ENCODE measurements at places on chromosomes 6 and 20. TPM values are rescaled to one million over a fixed set of nuclear protein-coding genes. Genes with fewer than 3 reads are reported as not detected.

DNA sequence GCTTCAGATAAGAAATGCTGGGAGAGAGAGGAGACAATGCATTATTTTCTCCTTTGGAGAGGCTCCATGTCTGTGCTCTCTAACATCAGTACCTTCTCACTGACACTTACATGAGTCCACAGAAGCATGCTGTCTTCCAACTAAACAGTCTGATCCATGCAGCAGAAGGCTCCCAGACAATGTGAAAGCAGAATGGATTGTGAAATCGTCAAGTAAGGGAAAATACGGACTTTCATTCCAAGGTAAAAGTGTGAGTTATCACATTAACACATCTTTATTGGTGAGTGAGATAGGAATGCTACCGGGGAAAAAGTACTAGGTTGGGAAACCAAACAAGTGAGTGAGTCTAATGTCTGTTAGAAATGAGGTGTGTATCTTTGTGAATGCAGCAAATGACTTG lies 167.6 kb upstream of the KCNK16 start:
- H3K4me3 ChIP-seq: no peak overlapping the region
- H3K27ac ChIP-seq: no peak overlapping the region
- H3K27me3 ChIP-seq: peaks cover 60% of the 10 kb centered on the region
- no peaks in the 10 kb centered on the region for H3K36me3 ChIP-seq

GRCh38 chr6:20909621-20910020 lies 375.4 kb downstream of the CDKAL1 start:
- H3K4me3 ChIP-seq: no peak overlapping the region
- no peaks in the 10 kb centered on the region for H3K27me3 ChIP-seq
- H3K36me3 ChIP-seq: no peaks in the 10 kb centered on the region

- H3K27ac ChIP-seq: no peak overlapping the region
- DNase-seq: no peak
- H3K27me3 ChIP-seq: no peaks in the 10 kb centered on the region
- no peak overlapping the region for H3K4me3 ChIP-seq
- H3K4me1 ChIP-seq: peaks cover 9% of the 10 kb centered on the region
Observed at GRCh38 chr6:169075915-169076654, 177.6 kb downstream of the THBS2 start.

DNA sequence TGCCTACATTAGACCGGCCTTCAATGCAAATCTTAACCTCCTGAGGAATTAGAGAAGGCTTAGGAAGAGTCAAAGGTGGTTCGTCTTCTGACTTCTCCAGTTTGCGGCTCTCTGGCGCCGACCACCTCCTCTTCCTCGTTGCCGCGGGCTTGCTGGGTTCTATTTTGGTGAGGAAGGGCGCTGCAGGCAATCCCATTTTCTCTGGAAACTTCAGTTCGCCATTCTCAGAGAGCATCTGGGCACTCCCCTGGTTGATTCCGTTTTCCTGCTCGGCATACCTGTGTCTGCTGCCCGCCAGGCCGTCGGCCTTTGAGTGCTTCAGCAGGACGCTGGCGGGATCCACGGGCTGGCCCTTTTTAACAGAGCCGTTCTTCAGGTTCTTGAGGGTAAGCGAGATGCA lies 67.9 kb downstream of the GMPR start:
- no peak overlapping the region for H3K27ac ChIP-seq
- no peaks in the 10 kb centered on the region for H3K27me3 ChIP-seq
- H3K4me3 ChIP-seq: no peak overlapping the region
- H3K36me3 ChIP-seq: no peaks in the 10 kb centered on the region

GRCh38 chr20:57212534-57213276 lies 53.7 kb downstream of the BMP7 start:
- H3K36me3 ChIP-seq: peaks cover 7% of the 10 kb centered on the region
- H3K4me3 ChIP-seq: peak overlapping the region; percentile 1
- peaks cover 14% of the 10 kb centered on the region for H3K27me3 ChIP-seq
- H3K4me1 ChIP-seq: peaks cover 32% of the 10 kb centered on the region
- H3K27ac ChIP-seq: no peak overlapping the region

- peaks cover 8% of the 10 kb centered on the region for H3K36me3 ChIP-seq
- no peak overlapping the region for H3K27ac ChIP-seq
- H3K4me3 ChIP-seq: no peak overlapping the region
- peaks cover 3% of the 10 kb centered on the region for H3K4me1 ChIP-seq
- H3K27me3 ChIP-seq: no peaks in the 10 kb centered on the region
Observed at GRCh38 chr20:16576219-16576618, 3.0 kb upstream of the KIF16B start.

- no peak overlapping the region for H3K4me3 ChIP-seq
- H3K36me3 ChIP-seq: no peaks in the 10 kb centered on the region
- H3K27ac ChIP-seq: no peak overlapping the region
- DNase-seq: no peak
- no peaks in the 10 kb centered on the region for H3K4me1 ChIP-seq
Observed at GRCh38 chr6:109720311-109720710, 29.2 kb downstream of the FIG4 start.

DNA sequence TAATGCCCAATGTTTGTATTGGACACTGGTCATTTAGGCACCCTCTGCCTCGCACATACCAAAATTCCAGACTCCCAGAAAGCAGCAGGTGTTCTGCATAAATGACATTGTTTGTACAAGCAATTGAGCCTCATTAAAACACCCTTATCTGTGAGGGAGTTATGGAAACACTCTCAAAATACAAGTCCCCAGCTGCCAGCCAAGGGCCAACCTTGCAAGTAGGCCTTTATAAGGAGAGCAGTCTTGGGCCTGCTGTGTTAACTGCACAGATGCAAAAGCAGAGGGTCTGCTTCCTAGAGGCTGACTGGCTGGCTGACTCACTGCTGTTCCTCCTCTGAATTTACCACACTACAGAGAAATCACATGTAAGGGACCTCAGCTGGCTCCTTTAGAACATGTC lies 150.4 kb upstream of the HMGN3 start:
- H3K4me3 ChIP-seq: no peak overlapping the region
- H3K27me3 ChIP-seq: no peaks in the 10 kb centered on the region
- no peak for DNase-seq
- peaks cover 15% of the 10 kb centered on the region for H3K4me1 ChIP-seq

DNA sequence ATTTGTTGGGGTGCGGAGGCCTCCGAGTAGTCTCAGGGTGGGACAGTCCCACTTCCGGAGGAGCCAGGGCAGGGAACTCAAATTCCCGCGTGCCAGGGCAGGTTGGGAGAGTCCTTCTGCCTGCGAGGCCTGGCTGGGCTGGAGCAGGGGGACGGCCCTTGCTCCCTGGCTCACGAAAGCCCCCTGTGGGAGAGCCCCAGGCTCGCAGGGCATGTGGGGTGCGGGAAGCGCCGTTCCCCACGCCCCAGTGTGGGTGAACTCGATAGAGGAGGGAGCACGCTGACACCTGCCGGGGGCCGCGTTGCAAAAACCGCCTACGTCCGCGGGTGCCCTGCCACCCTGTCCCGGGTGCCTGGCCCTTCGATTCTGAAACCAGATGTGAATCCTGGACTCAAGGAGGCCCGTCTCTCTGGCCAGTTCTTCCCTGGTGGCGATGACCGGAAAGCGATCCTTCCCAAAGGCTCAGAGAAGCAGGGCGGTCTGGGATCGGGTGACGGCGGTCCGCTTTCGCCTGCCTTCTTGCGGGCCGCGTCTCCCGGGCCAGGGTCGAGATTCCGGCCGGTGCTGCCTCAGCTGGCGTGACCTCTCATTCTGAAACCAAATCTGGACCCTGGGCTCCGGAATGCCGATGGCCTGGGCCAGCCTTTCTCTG lies 1846.5 kb upstream of the DEFB115 start:
- DNase-seq: no peak
- H3K27ac ChIP-seq: no peak overlapping the region

GRCh38 chr20:23393996-23394775 lies 27.1 kb downstream of the NAPB start:
- no peaks in the 10 kb centered on the region for H3K27me3 ChIP-seq
- no peak for DNase-seq
- no peaks in the 10 kb centered on the region for H3K36me3 ChIP-seq
- no peak overlapping the region for H3K27ac ChIP-seq
- H3K4me1 ChIP-seq: no peaks in the 10 kb centered on the region

- H3K27ac ChIP-seq: no peak overlapping the region
- no peaks in the 10 kb centered on the region for H3K4me1 ChIP-seq
- no peaks in the 10 kb centered on the region for H3K27me3 ChIP-seq
- no peak for DNase-seq
- H3K36me3 ChIP-seq: peaks cover 7% of the 10 kb centered on the region
Observed at GRCh38 chr20:25486377-25486776, 78.9 kb downstream of the GINS1 start.

- H3K36me3 ChIP-seq: no peaks in the 10 kb centered on the region
- H3K4me3 ChIP-seq: no peak overlapping the region
- DNase-seq: no peak
- H3K4me1 ChIP-seq: no peaks in the 10 kb centered on the region
- H3K27ac ChIP-seq: no peak overlapping the region
- peaks cover 23% of the 10 kb centered on the region for H3K27me3 ChIP-seq
Observed at GRCh38 chr6:36718560-36718959, 20.9 kb downstream of the RAB44 start.

GRCh38 chr6:92887871-92888270 lies 531.5 kb downstream of the EPHA7 start:
- no peak overlapping the region for H3K27ac ChIP-seq
- no peak for DNase-seq
- no peak overlapping the region for H3K4me3 ChIP-seq
- H3K36me3 ChIP-seq: no peaks in the 10 kb centered on the region
- H3K4me1 ChIP-seq: no peaks in the 10 kb centered on the region
- no peaks in the 10 kb centered on the region for H3K27me3 ChIP-seq

GRCh38 chr6:111662794-111663593 lies 57.3 kb upstream of the TRAF3IP2 start:
- DNase-seq: no peak
- H3K4me3 ChIP-seq: no peak overlapping the region

GRCh38 chr6:37289931-37290330 lies 32.0 kb upstream of the TMEM217 start:
- H3K27ac ChIP-seq: no peak overlapping the region
- H3K4me1 ChIP-seq: no peaks in the 10 kb centered on the region
- DNase-seq: no peak
- peaks cover 17% of the 10 kb centered on the region for H3K36me3 ChIP-seq
- H3K27me3 ChIP-seq: no peaks in the 10 kb centered on the region

DNA sequence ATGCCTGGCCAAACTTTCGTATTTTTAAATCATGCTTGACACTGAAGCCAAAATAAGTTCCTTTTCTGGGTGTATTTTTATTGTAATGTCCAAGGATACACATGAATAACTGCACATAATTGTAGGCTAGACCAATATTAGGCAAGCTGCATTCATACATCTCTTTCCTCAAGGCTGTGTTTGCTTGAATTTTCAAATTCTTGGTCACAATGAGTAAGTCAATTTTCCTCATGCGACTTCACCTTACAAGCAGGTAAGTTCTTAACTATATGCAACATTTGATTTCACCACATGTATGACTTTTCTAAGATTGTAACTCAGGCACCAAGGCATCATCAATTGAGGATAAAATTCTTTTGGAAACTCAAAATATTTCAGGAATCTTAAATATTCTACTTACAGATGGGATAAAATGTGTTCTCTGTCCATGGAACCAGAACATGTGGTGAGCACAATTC lies 112.4 kb upstream of the ZNF217 start:
- H3K36me3 ChIP-seq: no peaks in the 10 kb centered on the region
- no peaks in the 10 kb centered on the region for H3K27me3 ChIP-seq
- peaks cover 26% of the 10 kb centered on the region for H3K4me1 ChIP-seq
- no peak overlapping the region for H3K4me3 ChIP-seq
- no peak overlapping the region for H3K27ac ChIP-seq
- DNase-seq: no peak

DNA sequence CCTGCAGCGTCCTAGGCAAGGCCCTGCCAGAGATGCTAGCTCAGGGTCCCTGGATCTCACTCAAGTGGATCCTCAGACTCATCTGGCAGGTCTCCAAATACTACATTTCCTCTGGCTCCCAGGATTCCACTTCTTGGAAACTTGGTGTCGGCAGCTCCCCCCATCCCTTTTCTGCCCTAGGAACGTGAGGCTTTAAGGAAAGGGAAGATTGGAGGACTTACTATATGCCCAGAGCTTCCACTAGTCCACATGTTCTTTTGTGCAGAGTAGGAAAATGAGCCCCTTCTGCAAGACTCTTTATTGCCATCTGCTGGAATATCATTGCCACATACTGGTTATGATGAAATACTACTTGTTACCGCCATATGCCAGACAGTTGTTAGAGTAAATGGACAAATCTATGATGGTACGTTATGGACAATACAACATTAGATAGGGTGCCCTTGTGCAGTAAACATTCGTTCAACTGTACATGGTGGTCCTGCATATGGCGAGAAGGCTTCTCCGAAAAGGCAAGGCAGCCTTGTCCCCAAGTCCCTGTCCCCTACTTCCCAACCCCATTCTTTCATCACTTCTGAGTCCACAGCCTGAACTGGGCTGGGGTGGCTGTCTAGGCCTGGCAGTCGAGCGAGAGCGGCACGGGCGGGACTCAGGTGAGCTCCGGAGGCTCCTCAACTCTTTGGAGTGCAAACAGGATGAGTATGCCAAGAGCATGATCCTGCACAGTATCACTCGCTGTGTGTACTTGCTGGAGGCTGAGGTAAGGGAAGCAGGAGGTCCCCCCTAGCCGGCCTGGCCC lies 780 bp downstream of the ARMC12 start:
- DNase-seq: peak; percentile 27
- H3K27me3 ChIP-seq: no peaks in the 10 kb centered on the region
- H3K4me3 ChIP-seq: no peak overlapping the region

- no peak overlapping the region for H3K27ac ChIP-seq
- H3K4me1 ChIP-seq: peaks cover 10% of the 10 kb centered on the region
- no peak for DNase-seq
- H3K27me3 ChIP-seq: no peaks in the 10 kb centered on the region
Observed at GRCh38 chr6:3026791-3027626, 27.3 kb downstream of the NQO2 start.

- no peaks in the 10 kb centered on the region for H3K27me3 ChIP-seq
- no peak for DNase-seq
- no peak overlapping the region for H3K27ac ChIP-seq
Observed at GRCh38 chr6:117956386-117956785, 49.3 kb downstream of the SLC35F1 start.

DNA sequence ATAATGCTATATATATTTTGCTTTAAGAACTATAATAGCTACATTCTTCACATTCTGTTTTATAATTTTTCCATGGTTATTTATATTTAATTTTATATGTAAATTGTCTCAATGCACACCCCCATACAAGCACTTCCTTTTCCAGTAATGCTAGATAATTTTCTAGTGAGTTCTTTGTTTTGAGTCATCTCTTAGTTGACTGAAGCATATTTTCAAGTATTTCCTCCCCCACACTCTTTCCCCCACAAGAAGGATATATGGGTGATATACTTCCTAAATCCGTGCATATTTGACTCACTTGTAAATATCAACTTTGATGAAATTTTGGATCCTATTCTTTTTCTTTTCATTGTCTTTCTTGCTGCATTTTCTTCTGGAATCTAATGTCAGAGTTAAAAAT lies 82.1 kb upstream of the SRSF6 start:
- H3K36me3 ChIP-seq: no peaks in the 10 kb centered on the region
- peaks cover 75% of the 10 kb centered on the region for H3K27me3 ChIP-seq
- no peak overlapping the region for H3K4me3 ChIP-seq
- no peak overlapping the region for H3K27ac ChIP-seq

The PLCB4 gene
- total RNA-seq: 12.9 TPM

The ABHD16B gene
- 0.24 TPM for total RNA-seq

The NMBR gene
- total RNA-seq: not detected

The MYT1 gene
- not detected for total RNA-seq

The CALHM4 gene
- total RNA-seq: not detected

The PHF20 gene
- 56.7 TPM for total RNA-seq

The CST4 gene
- not detected for total RNA-seq

The OR2J3 gene
- not detected for total RNA-seq

The MYLK4 gene
- total RNA-seq: 0.73 TPM

Data from Calu3 (cell line).